Cardiac muscle cell (in vitro differentiated cells and primary cell): ENCODE measurements at places on chromosomes 4 and X. TPM values are rescaled to one million over a fixed set of nuclear protein-coding genes. Genes with fewer than 3 reads are reported as not detected.

Gene ARSJ
- polyA plus RNA-seq, result not detected in 2 replicates

- H3K4me3 ChIP-seq, result no peak overlapping the region
- no peak overlapping the region for H3K27ac ChIP-seq
- DNase-seq, result no peak
- H3K36me3 ChIP-seq, result peaks cover 17% of the 10 kb centered on the region
- H3K27me3 ChIP-seq, result no peaks in the 10 kb centered on the region
- no peaks in the 10 kb centered on the region for H3K4me1 ChIP-seq
These were observed 44.8 kb downstream of the SMARCA1 start for GRCh38 chrX:129478516-129478915.

Gene ACE2
- polyA plus RNA-seq, result 0.45 and 1.6 TPM in 2 replicates

- no peaks in the 10 kb centered on the region for H3K27me3 ChIP-seq
- no peak overlapping the region for H3K4me3 ChIP-seq
- H3K27ac ChIP-seq, result peak overlapping the region; percentile 27
- H3K36me3 ChIP-seq, result peaks cover 8% of the 10 kb centered on the region
- peaks cover 4% of the 10 kb centered on the region for H3K4me1 ChIP-seq
- DNase-seq, result peak; percentile 53
These were observed 124.3 kb downstream of the ADGRA3 start for GRCh38 chr4:22391551-22391950.

- H3K36me3 ChIP-seq, result no peaks in the 10 kb centered on the region
- no peak for DNase-seq
- no peak overlapping the region for H3K27ac ChIP-seq
These were observed 21.9 kb downstream of the APOO start for GRCh38 chrX:23885803-23886202.

DNA sequence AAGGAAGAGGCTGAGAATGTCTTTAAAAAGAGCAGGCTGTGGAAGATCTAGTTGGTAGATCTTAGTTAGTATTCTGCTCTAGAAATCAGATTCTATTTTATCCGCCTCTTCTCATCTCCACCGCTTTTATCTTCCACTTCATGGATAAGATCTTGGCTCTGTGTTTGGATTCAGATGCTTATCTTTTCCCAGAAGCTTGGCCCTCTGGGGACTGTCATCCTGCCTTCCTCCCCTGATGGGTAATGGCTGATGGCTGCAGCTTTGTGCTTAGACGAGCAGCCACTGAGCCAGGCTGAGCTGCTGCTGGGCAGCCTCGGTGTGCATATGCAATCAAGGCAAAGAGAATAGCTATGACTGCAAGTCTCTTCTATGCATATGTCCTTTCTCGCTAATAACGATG lies 23.5 kb downstream of the TRIML1 start:
- no peak for DNase-seq
- no peaks in the 10 kb centered on the region for H3K4me1 ChIP-seq
- H3K27me3 ChIP-seq, result no peaks in the 10 kb centered on the region
- no peak overlapping the region for H3K4me3 ChIP-seq

DNA sequence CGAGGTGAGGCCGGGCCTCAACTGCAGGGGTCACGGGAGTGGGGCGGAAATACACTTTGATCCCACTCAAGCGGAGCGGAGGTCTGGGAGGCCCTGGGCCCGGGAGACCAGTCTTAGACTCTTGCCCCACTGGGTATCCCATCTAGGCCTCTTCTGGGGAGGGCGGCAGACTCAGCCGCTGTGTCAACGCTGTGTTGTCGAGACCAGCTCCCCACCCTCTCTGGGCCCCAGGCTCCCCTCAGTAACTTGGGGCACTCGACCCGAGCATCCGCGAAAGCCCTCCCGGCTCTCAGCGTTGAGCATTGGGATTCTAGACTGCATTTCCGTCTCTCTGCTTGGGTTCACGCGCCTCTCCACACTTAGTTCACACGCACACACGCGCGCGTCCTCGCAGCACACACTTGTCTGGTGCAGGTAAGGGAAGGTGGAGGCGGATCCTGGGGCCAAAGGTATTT lies 1.7 kb downstream of the NKX3-2 start:
- H3K36me3 ChIP-seq, result no peaks in the 10 kb centered on the region
- no peak for DNase-seq
- H3K4me3 ChIP-seq, result no peak overlapping the region
- no peak overlapping the region for H3K27ac ChIP-seq

DNA sequence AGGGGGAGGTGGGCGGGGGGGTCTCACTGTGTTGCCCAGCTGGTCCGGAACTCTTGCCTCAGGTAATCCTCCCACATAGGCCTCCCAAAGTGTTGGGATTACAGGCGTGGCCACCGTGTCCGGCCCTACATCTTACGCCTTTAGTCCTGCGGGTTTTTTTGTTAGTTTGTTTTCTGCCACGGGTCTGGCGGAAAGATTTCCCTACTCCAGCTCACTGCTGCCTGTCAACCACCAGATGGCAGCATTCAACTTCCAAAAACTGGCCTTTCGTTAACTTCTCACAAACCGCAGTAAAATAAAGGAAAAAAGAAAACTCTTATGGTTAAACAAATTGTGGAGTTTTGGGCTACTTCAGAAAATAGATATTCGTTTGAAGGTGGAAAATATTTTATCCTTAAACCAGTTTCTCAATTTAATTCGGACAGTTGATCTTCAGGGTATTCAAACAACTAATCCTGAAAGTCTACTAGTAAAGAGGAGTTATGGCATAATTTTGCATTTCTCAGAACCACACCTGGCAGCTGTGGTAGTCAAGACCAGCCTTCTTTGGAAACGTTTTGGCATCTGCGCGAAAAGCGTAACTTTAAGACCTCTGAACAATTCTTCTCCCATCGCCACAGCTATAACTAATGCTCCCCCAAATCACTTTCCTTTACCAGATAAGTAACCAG lies 41.1 kb downstream of the LUZP4 start:
- no peaks in the 10 kb centered on the region for H3K27me3 ChIP-seq
- no peaks in the 10 kb centered on the region for H3K4me1 ChIP-seq
- no peaks in the 10 kb centered on the region for H3K36me3 ChIP-seq
- H3K27ac ChIP-seq, result no peak overlapping the region

DNA sequence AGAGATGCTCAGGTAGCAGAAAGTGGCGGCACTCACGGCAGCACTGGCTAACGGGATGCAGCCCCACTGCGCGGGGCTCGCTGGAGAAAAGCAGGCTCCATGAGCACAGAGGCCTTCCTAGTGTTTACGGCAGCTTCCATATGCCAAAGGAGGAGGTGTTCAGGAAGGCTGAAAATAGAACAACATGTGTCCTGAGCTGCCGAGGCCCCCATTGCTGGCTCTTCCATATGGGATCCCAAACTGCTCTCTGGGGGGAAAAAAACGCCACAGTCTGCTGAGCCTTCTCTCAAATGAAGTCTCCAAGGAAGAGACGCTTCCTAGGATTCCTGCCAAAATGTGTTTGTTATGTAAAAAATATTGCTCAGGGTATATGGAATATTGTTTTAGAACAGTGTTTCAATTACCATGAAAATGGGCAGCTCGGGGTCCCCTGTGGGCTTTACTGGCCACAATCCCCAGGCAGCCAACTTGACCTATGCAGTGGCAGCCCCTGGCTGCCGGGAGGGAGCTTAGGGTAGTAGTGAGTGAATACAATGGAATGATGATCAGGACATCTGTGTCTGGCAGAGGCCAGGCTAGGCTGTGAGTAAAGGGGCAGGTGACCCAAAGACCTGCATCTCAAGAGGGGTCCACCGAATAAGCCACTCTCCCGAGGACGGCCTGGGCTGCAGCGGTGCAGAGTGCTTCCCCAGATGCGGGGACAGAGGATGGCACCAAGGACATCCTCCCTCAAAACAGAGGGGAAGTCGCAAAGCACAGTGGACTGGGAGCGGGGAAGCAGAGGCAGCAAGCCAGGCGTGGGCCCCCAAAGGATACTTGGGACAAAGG lies 170.1 kb downstream of the AFAP1 start:
- no peaks in the 10 kb centered on the region for H3K4me1 ChIP-seq
- no peak overlapping the region for H3K27ac ChIP-seq
- no peak overlapping the region for H3K4me3 ChIP-seq

Gene LRP2BP
- 1.0 and 2.7 TPM in 2 replicates for polyA plus RNA-seq

Gene CFAP99
- polyA plus RNA-seq, result 0.10 TPM in 1 of 2 replicates, not detected in the other

DNA sequence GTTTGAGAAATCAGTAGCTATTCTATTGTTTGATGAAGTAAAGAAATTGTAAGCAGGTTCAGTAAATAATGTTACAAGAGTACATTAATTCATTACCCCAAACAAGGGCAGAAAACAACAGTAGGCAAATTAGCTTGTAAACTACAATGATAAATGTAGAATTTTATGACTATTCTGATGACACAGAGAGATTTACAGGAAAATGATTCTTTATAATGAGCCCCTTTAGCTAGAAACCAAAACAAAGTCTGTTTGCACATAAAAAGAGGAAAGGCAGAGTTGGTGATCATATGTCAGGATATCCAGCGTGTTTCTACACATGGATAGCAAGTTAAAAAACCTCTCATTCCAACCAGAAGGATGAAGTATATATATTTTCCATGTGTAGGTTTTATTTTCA lies 204.8 kb downstream of the CFAP299 start:
- no peaks in the 10 kb centered on the region for H3K27me3 ChIP-seq
- H3K36me3 ChIP-seq, result no peaks in the 10 kb centered on the region
- no peaks in the 10 kb centered on the region for H3K4me1 ChIP-seq
- DNase-seq, result no peak

- H3K27ac ChIP-seq, result no peak overlapping the region
- no peaks in the 10 kb centered on the region for H3K36me3 ChIP-seq
- no peak for DNase-seq
- H3K4me1 ChIP-seq, result no peaks in the 10 kb centered on the region
- no peaks in the 10 kb centered on the region for H3K27me3 ChIP-seq
These were observed 2017.6 kb upstream of the IGFBP7 start for GRCh38 chr4:59127743-59128142.

GRCh38 chr4:26607776-26608175 lies 23.9 kb downstream of the TBC1D19 start:
- no peak for DNase-seq
- H3K36me3 ChIP-seq, result no peaks in the 10 kb centered on the region
- H3K27me3 ChIP-seq, result no peaks in the 10 kb centered on the region
- H3K27ac ChIP-seq, result no peak overlapping the region
- no peak overlapping the region for H3K4me3 ChIP-seq
- H3K4me1 ChIP-seq, result no peaks in the 10 kb centered on the region
